ENCODE measurements at places on chromosomes 3 and 15. TPM values are rescaled to one million over a fixed set of nuclear protein-coding genes. Genes with fewer than 3 reads are reported as not detected.

ANKUB1 gene
- total RNA-seq = not detected

GLDN gene
- not detected for total RNA-seq

FSIP1 gene
- total RNA-seq = 0.16 TPM

PAQR9 gene
- total RNA-seq = not detected

CASR gene
- total RNA-seq = not detected

RBP2 gene
- not detected for total RNA-seq

GDPGP1 gene
- total RNA-seq = 7.6 TPM
